ENCODE measurements at places on chromosomes 1 and 21. TPM values are rescaled to one million over a fixed set of nuclear protein-coding genes. Genes with fewer than 3 reads are reported as not detected.

LIPI gene
- not detected for total RNA-seq

DNA sequence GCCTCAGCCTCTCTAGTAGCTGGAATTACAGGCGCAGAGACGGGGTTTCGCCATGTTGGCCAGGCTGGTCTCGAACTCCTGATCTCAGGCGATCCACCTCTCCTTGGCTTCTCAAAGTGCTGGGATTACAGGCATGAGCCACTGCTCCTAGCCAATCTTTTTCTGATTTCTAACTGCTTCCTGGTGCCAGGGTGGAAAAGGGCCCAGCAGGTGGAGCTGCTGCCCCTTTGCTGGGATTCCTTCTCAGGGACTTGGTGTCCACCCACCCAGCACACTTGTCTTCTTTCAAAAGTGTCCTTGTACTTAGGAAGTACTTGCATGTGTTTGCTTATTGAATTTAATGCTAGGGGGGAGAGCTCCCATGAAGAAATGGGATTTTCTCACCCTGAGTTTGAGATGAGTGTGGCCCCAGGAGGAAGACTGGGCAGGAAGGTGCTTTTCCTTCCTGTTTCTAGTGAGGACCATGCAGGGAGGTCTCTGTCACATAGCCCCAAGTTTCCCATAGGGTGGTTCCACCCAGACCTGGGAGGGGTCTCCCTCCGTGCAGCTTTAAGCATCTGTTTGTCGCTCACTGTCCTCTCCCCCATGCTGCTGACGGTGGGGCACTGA, 14.2 kb downstream of the UTP11 start:
- no peaks in the 10 kb centered on the region for H3K27me3 ChIP-seq

DNA sequence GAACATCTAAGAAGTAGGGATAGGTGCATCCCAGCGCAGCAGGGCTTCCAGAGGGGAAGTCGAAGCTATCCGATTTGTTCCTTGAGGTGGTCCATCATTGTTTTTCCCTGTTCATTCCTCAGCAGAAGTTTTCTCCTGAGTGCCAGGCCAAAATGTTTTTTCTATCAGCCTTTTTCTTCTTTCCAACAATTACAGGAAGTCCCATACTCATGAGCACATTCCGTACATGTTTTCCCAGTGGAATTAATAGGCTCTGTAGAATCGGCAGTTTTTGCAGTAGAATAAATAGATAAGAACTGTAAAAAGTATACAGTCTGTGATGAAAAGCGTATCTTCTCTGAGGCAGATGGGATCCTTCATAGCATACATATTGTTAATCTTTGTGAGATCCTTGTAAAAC, 24.8 kb downstream of the CD101 start:
- no peaks in the 10 kb centered on the region for H3K36me3 ChIP-seq
- no peaks in the 10 kb centered on the region for H3K27me3 ChIP-seq
- no peak overlapping the region for H3K4me3 ChIP-seq
- H3K4me1 ChIP-seq, result peaks cover 16% of the 10 kb centered on the region

DNA sequence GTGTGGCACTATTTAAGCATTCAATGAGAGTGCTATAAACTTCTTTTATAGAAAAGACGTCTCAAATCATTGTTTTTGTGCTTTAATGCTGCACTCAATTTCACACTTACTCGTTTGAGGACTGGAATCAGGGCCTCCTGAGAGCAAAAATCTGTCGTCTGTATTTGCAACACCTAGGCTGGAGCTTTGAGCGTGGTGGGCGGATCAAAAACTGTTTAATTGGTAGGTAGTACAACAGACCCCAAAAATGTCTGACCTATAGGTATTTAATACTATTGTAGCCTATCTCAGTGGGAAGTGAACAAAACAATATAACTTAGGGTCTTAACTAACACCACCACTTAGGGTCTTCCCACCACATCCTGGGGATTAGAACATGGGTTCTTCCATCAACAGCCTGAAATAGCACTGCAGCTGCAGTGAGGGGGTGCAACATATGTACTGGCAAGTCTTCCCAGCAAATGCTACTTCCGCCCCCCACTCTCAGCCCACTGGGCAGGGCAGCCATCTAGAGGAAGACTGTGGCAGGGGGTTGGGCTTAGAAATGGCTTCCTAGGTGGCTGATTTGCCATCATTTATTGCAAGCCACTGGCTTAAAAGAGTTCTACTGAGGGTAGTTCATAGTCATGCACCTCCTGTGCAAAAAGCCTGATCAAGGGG, 48.3 kb downstream of the CD46 start:
- no peak for DNase-seq
- H3K4me1 ChIP-seq, result peaks cover 50% of the 10 kb centered on the region
- no peaks in the 10 kb centered on the region for H3K27me3 ChIP-seq
- H3K36me3 ChIP-seq, result peaks cover 50% of the 10 kb centered on the region
- H3K27ac ChIP-seq, result peak overlapping the region; percentile 28
- H3K4me3 ChIP-seq, result no peak overlapping the region

GRCh38 chr1:192657760-192658159, 21.8 kb downstream of the RGS13 start:
- no peak overlapping the region for H3K4me3 ChIP-seq
- DNase-seq, result no peak
- no peaks in the 10 kb centered on the region for H3K27me3 ChIP-seq
- no peak overlapping the region for H3K27ac ChIP-seq
- no peaks in the 10 kb centered on the region for H3K36me3 ChIP-seq

- no peak for DNase-seq
- H3K4me3 ChIP-seq, result no peak overlapping the region
- H3K4me1 ChIP-seq, result peaks cover 28% of the 10 kb centered on the region
- no peak overlapping the region for H3K27ac ChIP-seq
- peaks cover 22% of the 10 kb centered on the region for H3K36me3 ChIP-seq
- peaks cover 51% of the 10 kb centered on the region for H3K27me3 ChIP-seq
Observed at GRCh38 chr1:2504949-2505272, 21.5 kb downstream of the PANK4 start.

DNA sequence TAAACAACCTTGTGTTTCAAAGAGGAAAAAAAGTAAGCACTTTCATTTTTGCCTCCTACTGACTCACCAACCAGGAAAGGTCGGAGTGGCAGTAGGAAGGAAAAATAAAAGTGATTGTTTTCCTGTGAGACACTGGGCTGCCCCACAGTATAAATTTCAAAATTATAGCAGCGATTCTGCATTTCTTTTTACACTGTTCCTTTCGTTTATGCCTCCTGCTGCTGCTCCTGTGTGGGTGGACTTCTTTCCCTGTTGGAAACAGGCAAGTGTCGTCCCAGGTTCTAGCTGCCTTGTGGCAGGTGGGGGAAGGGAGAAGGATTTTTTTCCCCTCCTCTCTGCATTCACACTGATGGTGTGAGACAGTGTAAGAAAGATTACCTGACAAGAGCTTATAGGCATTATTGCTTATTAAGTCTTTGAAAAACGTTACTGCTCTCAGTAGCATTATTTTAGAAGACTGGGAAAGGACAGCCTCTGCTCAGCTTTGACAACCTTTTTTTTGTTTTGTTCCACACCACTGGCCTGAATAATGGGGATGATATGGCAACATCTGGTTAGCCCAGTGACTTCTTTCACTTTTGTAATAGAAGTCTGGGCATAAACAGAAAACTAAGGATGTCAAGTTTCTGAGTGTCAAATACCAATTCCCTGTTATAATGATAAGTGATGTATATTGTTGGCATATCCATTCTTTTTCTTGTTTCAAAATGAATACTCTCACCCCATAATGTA, 77.9 kb downstream of the NEK7 start:
- peaks cover 65% of the 10 kb centered on the region for H3K4me1 ChIP-seq
- no peaks in the 10 kb centered on the region for H3K27me3 ChIP-seq
- DNase-seq, result no peak
- H3K4me3 ChIP-seq, result peak overlapping the region; percentile 34
- peak overlapping the region; percentile 44 for H3K27ac ChIP-seq

DNA sequence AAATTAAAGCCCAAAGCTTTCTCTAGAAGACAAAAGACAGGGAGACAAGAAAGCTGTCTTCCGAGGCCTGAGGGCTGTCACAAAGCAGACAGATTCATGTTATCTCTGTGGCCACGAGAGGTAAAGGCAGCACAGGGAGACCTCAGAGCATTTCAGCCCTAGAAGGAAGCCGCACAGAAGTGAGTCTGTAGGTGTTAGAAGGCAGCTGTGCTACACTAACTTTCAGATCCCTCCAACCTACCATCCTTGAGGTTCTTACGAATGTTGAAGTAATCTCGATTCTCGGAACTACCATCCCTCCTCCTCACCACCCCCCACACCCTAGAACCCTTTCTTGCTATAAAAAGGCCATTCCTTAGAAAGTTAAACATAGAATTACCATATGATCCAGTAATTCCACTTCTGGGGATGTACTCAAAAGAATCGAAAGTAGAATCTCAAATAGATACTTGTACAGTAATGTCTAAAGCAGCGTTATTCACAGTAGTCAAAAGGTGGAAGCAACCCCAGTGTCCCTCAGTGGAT, 21.5 kb upstream of the LYST start:
- no peaks in the 10 kb centered on the region for H3K27me3 ChIP-seq
- DNase-seq, result no peak
- no peak overlapping the region for H3K27ac ChIP-seq
- no peaks in the 10 kb centered on the region for H3K36me3 ChIP-seq
- H3K4me1 ChIP-seq, result peaks cover 7% of the 10 kb centered on the region

Measured in left ventricle myocardium inferior (tissue), 1 donor.